CD4-positive, alpha-beta T cell treated with Interferon alpha-2 for 1 hour (primary cell): ENCODE measurements at places on chromosomes 4 and X.

GRCh38 chr4:38003628-38004027, 43.4 kb downstream of the PTTG2 start:
- DNase-seq: no peak

DNA sequence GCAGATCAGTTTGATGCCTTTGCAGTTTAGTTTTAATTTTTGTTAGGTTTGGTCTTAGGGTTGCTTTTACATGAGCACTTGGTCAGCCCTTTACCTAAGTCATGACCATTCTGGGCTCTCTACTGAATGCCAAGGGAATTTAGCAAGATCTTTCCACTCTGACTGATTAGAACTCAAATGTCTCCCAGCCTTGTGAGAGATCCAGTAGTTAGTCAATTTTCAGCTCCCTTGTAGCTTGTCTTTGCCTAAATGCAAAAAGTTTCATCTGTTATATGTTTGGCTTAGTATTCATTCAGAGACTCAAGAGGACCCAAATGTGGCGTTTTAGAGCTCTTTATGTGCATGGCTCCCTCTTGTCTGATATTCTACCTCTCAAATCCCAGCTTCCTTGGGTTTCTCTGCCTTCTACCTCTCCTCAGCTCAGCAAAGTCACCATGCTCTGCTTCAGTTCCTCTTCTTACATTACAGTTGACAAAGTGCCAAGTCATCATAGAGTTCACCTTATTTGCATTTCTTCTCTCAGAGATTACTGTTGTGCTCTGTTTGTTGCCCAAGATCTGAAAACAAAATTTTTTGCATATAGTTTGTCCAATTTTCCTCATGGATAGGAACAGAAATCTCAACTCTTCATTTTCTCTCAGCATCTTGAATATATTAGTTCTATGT, 17.5 kb upstream of the JAKMIP1 start:
- DNase-seq: no peak

DNA sequence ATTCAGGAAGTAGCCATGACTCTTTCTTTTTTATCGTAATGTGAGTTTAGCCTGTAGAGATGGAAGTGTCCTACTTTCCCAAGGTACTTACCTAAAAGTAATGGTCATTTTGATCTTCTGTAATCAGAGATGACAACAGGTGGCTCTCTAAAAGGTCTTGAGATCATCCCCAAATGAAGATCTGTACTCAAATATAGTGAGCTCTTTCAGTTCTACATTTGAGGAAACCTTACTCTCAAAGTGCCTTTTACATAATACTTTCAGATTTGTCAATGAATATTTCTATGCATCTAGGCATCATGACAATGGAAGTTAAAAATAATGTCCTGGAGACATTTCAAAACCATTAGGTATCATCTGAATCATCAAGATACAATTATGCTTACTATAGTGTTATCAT, 17.2 kb upstream of the MND1 start:
- DNase-seq: no peak

- DNase-seq: no peak
Measured at GRCh38 chr4:123547216-123548165, 150.9 kb downstream of the SPRY1 start.

DNA sequence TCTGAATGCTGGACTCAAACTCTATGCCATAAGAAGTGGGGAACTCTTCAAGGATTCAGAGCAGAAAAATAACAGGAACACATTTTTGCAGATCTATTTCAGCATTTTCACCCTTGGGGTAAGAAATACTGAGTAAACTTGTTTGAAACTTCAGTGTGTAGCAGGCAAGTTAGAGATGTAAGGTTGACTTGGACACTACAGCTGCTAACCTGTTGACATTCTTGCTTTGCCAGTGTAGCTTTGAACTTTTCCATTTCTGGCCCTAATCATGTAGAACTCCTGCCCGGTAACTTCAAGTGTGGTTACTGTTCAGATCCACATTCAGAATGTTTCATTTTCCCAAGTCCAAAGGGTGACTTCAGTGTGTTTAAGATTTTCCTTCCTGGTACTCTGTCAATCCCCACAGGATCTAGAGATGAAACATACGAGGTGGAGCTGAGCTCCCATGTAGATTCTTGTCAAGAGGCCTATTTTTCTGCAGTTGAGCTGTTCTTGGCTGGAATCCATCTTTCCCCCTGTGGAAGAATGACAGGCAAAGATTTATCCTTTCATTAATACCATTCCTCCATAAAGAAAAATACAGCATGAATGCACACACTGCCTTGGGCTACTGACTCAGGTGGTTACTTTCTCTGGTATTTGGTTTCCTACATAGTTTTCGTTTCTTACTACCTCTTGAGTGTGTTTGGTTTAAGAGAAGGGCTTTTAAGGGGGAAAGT, 34.1 kb downstream of the FHDC1 start:
- no peak for DNase-seq

DNA sequence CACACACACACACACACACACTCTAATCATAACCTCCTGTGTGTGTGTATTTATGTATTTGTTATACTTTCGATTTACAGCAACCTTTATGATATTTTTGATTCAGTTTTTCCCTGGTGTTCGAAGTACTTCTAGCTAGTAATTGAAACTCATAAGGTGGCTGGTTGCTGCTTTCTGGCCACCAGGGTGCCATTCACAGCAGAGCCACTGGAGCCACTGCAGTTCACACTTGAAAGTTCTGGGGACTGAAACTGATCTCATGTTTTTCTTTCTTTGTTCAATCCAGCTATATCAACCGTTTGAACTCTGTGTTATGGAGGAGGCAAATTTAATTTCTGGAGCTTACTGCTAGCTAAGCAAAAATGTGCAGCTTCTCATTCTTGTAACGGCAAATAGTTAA, 419.4 kb downstream of the ADGRL3 start:
- no peak for DNase-seq

GRCh38 chr4:98567611-98568010, 90.8 kb downstream of the TSPAN5 start:
- DNase-seq: no peak

DNA sequence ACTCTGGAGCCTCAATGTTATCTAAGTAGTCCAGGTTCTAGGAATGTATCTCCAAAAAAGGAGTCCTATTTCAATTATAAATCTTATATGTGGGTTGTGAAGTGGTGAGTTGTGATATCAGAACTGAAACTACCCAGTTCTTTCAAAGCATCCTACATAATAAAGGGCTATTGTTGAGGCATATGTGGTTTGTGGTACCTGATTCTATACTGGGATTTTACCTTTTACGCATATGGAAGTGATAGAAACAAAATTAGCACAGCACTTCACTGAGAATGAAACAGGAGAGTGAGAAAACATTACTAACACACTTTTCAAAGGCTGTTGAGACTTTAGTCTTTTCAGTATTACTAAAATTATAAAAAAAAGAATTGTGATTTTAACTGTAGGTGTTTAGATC, 417.7 kb upstream of the GALNT7 start:
- DNase-seq: no peak

GRCh38 chr4:118773429-118773792, 62.5 kb downstream of the SEC24D start:
- no peak for DNase-seq

DNA sequence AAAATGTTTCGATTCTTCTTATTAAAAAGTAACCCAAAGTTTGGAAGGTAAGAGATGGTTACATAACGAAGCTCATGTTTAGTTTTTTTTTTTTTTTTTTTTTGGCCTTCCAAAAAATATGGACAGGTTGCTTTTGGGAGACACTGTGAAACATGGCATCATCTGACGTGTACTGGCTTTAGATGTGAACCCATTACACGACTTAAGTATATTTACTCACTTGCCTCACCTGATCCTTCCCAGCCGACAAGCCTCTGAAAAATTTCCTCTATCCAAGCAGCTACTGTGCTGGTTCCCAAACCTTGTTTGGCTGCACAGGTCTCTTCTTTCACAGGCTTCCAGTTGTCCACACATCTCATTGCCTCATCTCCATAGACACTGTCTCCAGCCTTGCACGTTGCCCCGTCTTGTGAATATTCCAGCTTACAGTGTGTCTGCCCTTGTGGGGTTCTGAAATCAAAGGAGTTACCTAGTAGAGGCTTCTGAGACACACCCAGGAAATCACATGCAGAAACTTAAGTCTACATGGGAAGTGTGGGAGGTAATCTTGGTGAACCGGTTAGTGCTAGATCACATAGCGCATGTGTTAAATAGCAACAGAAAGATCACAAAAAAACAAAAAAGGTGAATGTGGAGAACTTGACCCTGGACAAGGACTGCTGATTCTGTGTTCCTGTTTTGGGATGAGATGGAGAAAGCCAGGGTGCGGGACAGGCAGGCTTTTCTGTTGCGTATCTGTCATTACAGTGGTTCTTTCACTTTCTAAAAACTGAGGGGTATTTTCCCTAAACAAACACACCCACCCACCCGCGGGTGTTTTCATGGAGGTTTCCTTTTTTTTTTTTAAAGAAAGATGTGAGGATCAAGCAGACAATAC, 328.6 kb downstream of the ARHGAP10 start:
- DNase-seq: peak; percentile 33

DNA sequence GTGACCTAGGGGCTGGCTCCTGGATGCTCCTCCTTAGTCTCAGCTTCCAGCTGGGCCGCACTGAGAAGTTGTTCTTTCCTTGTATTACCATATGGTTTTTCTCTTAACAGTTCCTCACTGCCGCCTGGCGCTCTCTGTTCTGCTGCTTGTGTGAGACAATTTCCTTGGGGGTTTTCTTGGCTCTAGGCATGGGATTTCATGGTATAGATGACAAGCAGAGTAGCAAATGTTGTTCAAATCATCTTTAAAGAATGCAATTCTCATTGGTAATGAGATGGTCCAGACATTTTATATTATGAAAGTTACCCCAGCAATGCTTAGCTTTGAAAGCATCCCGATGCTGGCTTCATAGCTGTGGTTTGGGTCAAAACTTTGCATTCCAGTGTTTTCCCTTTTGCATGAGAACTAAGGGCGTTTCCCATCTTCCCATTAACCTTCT, 37.6 kb downstream of the SEPTIN11 start:
- DNase-seq: no peak

DNA sequence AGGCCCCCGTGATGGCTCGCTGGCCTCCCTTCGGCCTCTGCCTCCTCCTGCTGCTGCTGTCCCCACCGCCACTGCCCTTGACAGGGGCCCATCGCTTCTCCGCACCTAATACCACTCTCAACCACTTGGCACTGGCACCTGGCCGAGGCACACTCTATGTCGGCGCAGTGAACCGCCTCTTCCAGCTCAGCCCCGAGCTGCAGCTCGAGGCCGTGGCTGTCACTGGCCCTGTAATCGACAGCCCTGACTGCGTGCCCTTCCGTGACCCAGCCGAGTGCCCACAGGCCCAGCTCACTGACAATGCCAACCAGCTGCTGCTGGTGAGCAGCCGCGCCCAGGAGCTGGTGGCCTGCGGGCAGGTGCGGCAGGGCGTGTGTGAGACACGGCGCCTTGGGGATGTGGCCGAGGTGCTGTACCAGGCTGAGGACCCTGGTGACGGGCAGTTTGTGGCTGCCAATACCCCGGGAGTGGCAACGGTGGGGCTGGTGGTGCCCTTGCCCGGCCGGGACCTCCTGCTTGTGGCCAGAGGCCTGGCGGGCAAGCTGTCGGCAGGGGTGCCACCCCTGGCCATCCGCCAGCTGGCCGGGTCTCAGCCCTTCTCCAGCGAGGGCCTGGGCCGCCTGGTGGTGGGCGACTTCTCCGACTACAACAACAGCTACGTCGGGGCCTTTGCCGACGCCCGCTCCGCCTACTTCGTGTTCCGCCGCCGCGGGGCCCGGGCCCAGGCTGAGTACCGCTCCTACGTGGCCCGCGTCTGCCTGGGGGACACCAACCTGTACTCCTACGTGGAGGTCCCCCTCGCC, 3.0 kb downstream of the PLXNB3 start:
- no peak for DNase-seq

DNA sequence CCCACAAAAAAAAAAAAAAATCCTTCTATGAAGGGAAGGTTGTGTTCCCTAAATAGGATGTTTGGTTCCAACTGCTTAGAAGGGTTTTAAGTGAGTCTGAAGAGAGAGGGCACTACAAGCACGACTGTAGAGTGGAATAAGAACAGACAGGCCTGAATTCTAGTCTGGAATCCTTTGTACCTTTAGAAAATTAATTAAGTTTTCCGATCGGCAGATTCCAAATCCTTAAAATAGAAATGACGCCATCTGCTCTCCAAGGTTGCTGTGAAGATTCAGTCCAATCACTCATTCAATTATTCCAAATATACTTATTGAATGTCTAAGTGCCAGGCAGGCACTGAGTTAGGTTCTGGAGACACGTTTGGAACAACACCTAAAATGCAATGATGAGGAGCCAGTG, 3.8 kb downstream of the HS3ST1 start:
- no peak for DNase-seq

- no peak for DNase-seq
Measured at GRCh38 chr4:77538574-77539157, 67.0 kb upstream of the CXCL13 start.

DNA sequence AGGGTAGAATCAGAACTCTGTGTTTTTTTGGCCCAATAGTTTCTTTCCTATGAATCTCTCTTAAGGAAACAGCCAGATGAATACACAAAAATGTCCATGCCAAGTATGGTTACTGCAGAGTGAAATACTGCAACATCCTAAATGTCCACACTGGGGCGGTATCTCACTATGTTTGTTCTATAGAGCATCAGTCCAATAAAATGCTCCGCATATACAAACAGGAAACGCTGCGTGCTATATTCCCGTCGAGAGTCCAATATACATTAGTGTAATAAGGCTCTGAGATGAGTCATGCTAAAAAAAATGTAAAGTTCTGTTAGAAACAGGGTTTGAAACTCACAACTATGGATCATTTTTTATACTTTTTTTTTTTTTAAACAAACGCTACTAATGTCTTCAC, 72.9 kb upstream of the ENOX2 start:
- peak; percentile 36 for DNase-seq

GRCh38 chr4:46937493-46937892, 28.4 kb upstream of the COX7B2 start:
- DNase-seq: no peak

DNA sequence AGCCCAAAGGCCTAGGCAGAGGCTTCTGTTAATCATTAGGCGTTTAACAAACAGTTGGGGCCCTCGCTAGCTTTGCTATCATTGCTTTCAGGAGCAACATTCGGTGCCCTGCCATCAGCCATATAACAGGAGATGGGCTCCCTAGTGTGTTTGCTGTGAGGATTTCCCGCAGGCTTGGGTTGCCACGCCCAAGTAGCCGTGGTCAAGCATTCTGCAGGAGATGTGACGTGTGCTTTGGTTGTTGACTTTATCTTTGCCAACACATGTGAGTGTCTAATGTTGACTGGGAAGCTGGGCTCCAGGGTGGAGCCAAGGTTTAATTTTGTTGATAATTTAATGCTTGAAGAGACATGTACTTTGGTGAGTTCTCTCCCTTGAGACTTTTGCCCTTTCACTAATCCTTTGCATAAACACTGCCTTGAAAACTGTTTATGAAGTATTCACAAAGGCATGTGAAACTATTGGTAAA, 184.6 kb upstream of the KIT start:
- DNase-seq: no peak
